Naive thymus-derived CD8-positive, alpha-beta T cell (primary cell): ENCODE measurements at places on chromosomes 13 and 19.

GRCh38 chr13:83496501-83496900, 385.8 kb downstream of the SLITRK1 start:
- DNase-seq, result no peak

GRCh38 chr13:106919638-106920037, 351.7 kb upstream of the ARGLU1 start:
- DNase-seq, result no peak

GRCh38 chr19:46426506-46427162, 2.1 kb downstream of the PNMA8C start:
- DNase-seq, result no peak

GRCh38 chr19:38047049-38047438, 140.0 kb downstream of the SIPA1L3 start:
- DNase-seq, result no peak

DNA sequence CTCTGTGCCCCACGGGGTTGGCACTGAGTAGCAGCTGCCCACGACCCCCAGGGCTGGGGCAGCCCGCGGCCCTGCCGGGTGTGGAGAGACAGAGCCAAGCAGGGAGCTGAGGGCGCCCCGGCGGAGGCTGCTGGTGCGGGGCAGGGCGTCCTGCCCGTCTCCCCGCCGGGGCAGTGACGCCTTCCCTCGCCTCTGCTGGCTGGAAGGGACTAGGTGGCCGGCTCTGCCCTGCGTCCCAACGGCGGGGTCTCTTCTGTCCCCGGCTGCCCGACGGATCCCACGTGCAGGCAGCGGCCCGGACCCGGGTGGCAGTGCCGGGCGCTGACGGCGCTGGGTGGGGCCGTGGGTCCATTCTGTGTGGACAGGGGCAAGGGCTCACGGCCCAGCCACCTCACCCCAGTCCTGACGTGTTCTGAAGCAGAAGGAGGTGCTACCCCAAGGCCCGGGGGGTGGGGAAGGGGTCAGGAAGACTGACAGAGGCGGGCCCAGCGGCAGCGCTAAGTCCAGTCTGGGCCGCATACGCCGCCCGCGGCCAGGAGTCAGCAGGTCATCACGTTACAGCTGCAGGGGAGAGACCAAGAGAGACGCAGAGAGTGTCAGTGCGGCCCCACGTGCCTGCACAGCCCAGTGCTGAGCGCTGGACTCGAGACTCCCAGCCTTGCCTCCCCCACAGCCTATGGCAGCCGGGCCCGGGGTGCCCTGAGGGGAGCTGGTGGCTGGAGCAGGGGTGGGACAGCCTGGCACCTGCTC, 15.1 kb upstream of the PLPP2 start:
- DNase-seq, result no peak

DNA sequence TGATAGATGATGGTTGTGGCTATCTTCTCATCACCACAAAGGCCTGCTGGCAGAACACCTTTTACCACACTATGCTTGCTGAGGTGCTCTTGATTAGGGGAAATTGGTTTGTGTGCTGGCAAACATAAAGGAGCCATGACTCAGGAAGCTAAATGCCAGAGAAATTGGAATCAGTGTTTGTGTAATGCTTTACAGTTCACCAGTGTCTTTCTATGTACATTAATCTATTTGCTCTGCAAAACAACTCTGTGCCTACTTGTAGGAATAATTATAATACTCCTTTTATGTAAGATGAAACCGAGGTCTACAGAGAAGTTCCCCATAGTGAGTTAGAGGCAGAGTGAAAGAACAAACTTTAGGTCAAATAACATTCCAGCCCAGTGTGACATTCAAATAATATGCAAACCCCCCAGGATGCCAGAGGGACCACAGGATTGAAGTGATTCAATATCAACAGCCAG, 390.5 kb upstream of the HTR2A start:
- DNase-seq, result no peak

- DNase-seq, result no peak
Observed at GRCh38 chr13:112447306-112447705, 71.2 kb downstream of the SPACA7 start.

GRCh38 chr19:36638862-36639510, 27.7 kb downstream of the ZNF461 start:
- DNase-seq, result no peak

DNA sequence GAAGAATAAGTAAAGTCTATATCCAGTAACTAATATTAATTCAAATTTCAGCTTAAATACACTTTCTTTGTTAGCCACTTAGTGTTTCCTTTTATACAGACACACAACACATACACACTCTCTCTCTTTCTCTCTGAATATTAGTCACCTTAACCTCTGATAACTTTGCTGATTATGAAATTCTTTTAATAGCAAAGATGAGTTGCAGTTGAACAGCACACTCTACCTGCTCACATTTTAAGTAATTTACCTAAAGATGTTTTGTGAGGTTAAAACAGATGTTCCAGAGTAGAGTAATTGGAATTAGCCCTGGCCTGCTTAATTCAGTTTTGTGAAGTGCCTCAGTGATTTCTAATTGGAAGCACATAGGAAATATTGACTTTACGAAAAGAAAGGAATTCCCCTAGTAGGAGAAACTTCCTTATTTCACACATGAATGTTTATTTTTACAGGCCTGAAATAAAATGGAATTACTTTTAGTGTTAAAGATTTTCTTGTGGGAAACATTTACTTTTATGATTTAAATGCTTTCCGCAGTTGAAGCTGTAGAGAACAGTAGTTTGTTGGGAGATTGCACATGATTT, 184.3 kb downstream of the MYO16 start:
- DNase-seq, result no peak

DNA sequence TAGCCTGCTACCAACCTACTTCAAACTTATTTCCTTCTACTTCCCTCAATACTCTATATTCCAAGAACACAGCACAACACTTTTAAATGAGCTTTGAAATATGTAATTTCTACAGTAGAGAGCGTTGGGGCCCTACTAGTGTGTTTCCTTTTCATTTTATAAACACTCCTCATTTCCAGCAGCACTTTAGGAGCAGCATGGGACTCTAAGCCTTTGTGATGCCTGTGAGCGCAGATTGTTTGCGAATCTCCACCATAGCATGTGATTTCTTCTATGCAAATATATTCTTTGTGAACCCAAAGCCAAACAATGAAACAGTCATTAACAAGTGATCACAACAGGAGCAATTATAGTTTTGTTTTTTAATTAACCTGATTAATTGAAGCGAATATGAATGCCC, 3.6 kb downstream of the SOHLH2 start:
- DNase-seq, result no peak

DNA sequence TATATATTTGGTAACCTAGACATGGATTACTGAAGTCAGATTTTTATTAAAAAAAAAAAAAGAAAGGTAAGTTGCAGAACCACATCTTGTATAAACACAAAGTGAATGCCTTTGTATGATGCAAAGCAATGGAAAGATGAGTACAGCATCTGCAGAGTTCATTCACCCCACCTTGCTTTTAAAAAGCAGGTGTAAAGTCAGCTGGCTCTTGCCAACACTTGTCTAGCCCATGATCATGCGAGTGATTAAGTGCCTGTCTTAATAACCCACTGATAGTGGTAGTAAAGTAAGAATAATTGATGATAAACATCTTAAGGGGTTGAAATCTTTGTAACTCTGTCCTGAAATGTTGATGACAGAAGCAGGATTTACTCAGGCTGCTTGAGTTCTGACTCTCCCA, 710.4 kb downstream of the EFNB2 start:
- DNase-seq, result no peak

DNA sequence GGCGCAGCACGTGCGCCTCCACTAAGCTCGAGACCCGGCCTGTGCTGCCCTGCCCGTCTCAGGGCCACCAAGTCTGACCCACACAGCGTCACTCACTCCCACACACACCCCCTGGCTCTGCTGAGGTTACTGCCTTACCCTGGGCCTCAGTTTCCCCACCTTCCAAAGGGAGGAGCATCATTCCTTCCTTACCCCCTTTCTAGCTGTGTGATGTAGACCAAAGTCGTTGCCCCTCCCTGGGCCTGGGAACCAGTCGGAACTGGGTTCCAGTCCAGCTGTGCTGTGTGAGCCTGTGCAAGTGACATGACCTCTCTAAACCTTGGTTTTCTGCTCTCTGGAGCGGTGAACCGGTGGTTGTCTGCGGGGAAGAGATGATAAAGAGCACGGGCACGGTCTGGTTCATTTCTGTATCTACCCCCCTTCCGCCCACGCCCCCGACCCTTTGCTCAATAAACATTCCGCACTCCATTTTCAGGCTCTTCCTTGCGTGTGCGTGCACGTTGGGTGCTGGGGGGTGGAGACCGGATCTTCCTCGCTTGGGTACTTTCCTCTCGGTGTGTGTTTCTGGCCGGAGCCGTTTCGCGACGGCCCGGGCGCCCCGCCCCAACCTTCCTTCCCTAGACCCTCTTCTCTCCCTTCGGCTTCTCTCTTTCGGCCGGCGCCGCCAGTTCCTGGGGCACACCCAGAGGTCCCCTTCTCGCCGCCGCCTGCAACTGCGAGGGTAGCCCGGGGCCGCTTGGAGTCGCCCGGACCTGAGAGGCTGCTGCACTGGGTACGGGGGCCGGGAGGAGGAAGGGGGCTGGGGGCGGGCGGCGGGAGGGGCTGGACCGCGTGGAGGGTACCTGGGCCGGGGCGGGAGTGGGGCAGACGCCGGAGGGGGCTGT, at the start of gene ZNF581:
ZNF581 (plus strand) TSS at position 647 of the 884 bp plus-strand sequence. CDS start 923 bp downstream, outside the sequence.
- DNase-seq, result peak; percentile 77

DNA sequence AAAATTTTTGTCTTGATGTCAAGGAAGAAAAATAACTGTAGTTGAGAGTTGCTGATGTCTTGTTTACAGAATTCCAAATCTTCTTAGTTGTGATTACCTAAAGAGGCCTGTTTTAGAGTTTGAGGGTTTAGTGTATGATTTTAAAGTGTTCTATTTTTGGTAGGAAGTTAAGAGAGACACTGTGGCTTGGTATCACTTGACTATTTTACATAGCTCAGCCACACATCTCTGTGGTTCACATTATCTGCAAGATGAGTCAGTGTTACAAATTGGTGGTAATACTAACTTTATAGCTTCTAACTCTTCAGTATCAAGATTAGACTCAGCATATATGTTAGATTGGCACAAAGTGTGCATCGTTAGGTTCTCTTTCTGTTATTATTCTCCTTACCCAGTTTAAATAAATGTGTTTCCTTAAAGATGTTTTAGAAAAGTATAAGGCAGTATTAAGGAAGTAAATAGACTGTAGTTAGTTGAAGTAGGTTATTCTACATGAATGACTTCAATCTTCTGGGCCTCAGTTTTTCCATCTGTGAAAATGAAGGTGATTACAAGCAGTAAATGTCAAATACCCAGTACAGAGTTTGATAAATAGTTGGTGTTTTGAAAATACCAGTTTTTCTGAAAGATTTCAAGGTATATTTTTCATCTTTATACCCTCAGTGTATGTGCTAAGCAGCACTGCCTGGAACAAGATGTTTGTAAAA, 33.4 kb downstream of the COG6 start:
- DNase-seq, result no peak

DNA sequence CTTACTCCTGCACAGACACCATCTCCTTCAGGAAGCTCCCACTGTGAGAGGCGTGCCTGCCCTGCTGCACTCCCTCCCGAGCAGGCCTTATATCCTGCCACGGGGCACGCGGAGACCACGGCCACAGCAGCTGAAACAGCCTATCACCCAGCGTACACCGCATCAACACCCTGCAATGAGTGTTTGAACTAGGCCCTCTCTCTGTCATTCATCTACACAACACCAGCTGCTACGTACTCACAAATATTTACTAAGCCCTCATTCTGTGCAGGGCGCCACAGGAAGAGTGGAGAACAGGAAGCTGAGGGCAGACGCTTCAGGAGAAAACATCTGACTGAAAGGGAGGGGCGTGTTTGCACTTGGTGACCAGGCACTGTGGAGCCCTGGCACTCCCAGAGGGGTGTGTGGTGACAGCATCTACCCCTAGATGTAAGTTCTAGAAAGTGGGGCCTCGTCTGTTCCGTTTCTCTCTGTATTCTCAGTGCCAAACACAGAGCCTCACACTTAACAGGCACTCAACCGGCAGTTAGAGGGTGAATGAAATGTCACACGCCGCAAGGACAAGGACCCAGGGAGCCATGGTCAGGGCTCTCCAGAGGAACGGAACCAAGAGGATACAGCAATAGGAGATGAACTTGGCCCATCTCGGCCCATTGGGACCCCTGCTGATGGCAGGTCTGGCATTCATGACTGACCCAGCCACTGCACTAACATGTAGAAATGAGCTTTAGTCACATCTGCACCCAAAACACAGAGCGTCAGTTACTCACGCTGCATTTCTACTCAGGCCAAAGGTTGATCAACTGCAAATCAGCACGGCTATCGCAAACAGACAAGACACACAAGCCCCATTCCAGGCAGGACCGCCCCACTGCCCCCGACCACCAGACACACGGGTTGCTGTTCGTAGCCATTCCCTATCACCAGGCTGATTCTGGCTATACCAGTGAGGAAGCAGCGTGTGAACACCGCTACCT, 15.7 kb downstream of the RANBP3 start:
- peak; percentile 73 for DNase-seq

- no peak for DNase-seq
Observed at GRCh38 chr13:91406619-91407018, 8.2 kb downstream of the GPC5 start.

- no peak for DNase-seq
Observed at GRCh38 chr19:3881272-3882040, 971 bp downstream of the ATCAY start.

DNA sequence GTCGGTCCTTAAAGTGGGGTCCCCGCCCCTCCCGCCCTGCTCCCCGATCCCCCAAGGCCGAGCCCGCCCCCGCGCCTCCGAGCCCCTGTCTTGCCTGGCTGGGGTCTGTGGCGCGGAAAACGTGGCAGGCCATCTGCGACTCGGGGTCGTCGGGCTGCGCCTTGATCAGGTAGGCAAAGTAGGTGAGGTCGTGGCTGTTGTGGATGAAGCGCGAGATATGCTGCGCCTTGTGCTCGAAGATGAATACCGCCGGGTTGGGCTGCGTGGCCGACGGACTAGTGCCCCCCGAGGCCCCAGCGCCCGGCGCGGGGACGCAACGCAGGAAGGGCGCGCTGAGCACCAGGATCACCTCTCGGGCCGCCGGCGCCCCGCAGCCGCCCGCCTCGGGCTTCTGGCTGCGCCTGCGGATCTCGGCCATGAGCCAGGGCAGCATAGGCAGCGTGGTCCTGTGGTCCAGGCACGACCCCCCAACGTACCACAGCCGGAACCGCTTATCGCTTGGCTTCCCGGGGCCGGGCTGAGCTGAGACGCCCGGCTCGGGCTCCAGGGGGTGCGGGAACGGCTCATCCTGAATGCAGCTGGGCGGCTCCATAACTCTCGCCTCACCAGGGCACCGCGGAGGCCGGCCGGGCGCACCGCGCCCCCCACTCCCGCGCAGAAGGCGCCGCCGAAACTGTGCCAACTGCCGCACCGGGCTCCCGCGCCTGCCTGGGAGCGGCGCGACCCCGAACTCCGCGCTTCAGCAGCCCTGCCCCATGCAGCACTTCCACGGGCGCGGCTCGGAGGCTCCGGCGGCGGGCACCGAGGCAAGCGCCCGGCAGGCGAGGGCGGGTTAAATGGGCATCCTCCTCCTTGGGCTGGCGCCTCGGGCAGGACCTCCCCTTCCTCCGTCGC, 546 bp downstream of the TBC1D4 start:
- no peak for DNase-seq

DNA sequence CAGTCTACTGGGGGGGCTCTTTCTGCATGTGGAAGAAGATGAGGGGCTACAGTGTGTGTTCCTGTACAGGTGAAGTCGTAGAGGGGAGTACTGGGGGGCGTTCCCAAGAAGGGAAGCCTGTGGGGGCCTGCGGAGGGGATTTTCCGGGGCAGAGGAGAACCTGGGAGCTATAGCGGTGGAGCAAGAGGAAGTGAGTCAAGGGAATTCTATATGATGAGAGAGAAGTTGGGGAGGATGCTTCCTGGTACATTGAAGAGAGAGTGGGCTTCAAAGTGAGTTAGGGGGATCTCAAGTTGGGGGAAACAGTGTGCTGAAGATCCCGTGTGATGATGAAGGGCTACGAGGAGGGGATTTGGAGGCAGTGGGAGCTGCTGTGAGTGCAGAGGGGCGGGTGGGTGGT, 1.9 kb upstream of the CACNG8 start:
- no peak for DNase-seq

GRCh38 chr13:51770160-51770559, 33.8 kb downstream of the DHRS12 start:
- DNase-seq, result no peak
